Stimulated activated CD4-positive, alpha-beta T cell treated with anti-CD3 and anti-CD28 coated beads, Interleukin-2, amount 100 ng/mL, for 4 hours (primary cell): ENCODE measurements at places on chromosomes 5 and 9.

- DNase-seq = peak; percentile 37
These were observed 696 bp downstream of the ZFP62 start for GRCh38 chr5:180860273-180860886.

GRCh38 chr5:100407053-100407452, 128.1 kb upstream of the FAM174A start:
- no peak for DNase-seq

DNA sequence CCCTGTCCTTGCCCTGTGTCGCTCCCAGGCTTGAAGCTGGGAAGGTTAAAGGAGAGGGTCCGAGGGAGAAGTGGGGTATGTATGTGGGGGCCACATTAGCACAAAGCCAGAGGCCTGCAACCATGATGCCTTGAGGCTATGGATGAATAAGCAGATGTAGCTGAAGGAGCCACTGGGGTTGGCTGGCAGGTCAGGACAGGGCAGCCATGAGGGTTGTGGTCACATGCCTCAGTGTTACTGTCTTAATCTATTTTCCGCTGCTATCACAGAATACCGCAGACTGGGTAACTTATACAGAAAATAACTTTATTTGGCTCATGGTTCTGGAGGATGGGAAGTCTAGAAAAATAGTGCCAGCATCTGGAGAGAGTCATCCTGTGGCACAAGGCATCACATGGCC, 9.2 kb upstream of the GRHPR start:
- no peak for DNase-seq

GRCh38 chr9:118883411-118883810, 485.8 kb downstream of the BRINP1 start:
- no peak for DNase-seq

DNA sequence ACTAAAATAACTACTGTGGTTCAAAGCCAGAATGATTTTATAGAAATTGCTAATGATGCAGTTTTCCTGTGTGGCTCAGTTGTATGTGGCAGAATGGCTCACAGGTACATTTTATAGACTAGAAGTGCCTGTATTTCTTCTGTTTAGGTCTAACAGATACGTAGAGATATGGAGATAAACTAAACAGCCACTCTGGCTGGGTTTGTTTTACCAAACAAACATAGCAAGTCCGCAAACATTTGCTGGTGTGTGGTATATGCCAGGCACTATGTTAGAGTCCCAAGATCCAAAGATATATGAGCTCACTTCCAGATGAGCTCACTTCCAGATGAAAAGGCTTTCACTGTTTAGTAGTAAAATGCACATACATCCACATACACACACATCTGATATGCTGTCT, 24.4 kb downstream of the ADRB2 start:
- no peak for DNase-seq
